Activated CD4-positive, alpha-beta T cell treated with anti-CD3 and anti-CD28 coated beads, Interleukin-2, amount 10 ng/mL, durations not matched to agents 7 days and 5 days (primary cell): ENCODE measurements at places on chromosomes 16 and 17. TPM values are rescaled to one million over a fixed set of nuclear protein-coding genes. Genes with fewer than 3 reads are reported as not detected.

- no peaks in the 10 kb centered on the region for H3K27me3 ChIP-seq
- no peak for DNase-seq
- H3K4me1 ChIP-seq = peaks cover 48% of the 10 kb centered on the region
Observed at GRCh38 chr16:57123216-57123973, 31.0 kb downstream of the CPNE2 start.

- no peak overlapping the region for H3K4me3 ChIP-seq
- no peak for DNase-seq
- H3K36me3 ChIP-seq = no peaks in the 10 kb centered on the region
- no peaks in the 10 kb centered on the region for H3K27me3 ChIP-seq
- no peak overlapping the region for H3K27ac ChIP-seq
Observed at GRCh38 chr16:82111944-82112343, 58.1 kb downstream of the MPHOSPH6 start.

GRCh38 chr16:2825049-2825742, 4.9 kb upstream of the ZG16B start:
- no peak overlapping the region for H3K4me3 ChIP-seq
- H3K27ac ChIP-seq = no peak overlapping the region
- peaks cover 4% of the 10 kb centered on the region for H3K27me3 ChIP-seq
- H3K36me3 ChIP-seq = no peaks in the 10 kb centered on the region

DNA sequence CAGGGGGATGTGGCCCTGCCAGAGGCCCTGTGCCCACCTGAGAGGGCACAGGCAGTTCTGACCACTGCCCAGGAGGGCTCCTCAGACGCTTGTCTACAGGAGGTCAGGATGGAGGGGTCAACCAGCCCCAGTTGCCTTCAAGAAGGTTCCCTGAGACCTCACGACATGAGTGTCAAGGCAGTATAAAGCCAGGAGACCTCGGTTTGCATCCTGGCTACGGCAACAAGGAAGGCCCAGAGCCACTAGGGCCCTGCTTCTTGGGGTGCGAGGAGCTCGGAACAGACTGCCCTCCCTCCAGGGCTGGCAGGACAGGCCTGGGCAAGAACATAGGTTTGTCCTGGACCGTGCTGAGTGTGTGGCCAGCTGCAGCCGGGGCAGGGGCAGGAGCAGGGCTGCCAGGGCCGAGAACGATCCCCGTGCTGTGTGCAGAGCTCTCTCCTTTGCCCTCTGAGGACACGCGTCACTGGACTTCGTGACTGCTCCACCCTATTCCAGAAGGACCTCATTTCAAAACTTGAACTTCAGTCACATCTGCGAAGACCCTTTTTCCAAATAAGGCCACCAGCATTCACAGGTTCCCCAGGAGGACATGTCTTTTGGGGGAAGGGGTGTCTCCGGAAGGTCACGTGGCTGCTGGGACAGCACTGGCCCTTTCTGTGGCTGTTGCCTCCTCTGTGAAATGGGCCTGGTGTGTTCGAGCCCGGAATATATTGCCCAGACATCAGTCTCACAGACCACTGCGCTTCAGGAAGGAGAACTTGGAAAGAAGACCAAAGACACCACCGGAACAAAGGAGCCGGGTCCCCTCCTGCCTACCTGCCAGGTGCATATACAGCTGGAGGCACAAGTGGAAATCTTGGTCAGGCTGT, 27.7 kb downstream of the SLC7A5 start:
- DNase-seq = no peak
- H3K27ac ChIP-seq = peak overlapping the region; percentile 31
- peaks cover 14% of the 10 kb centered on the region for H3K4me1 ChIP-seq
- no peaks in the 10 kb centered on the region for H3K27me3 ChIP-seq

GRCh38 chr17:70369391-70369790, 200.1 kb downstream of the KCNJ2 start:
- H3K27ac ChIP-seq = no peak overlapping the region
- no peaks in the 10 kb centered on the region for H3K36me3 ChIP-seq

GRCh38 chr16:84088695-84089395, 27.9 kb downstream of the MBTPS1 start:
- H3K4me3 ChIP-seq = no peak overlapping the region
- H3K27ac ChIP-seq = peak overlapping the region; percentile 52
- no peaks in the 10 kb centered on the region for H3K27me3 ChIP-seq
- peaks cover 49% of the 10 kb centered on the region for H3K36me3 ChIP-seq
- peak; percentile 76 for DNase-seq

DNA sequence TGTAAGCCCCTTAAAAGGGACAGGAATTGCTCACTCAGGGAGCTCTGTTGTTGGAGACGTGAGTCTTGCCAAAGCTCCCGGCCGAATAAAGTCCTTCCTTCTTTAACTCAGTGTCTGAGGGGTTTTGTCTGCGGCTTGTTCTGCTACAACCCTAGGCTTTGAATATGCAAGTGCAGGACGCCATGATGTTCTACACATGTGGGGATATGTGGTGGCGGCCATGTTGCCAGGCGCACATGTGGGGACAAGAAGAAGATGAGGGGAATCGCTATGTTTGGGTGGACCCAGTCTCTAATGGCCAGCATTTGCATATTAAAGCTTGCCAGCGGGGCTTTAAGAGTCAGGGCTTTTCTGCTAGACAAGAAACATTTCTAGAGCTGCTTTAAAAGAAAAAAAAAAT, 96.8 kb upstream of the CA10 start:
- no peaks in the 10 kb centered on the region for H3K4me1 ChIP-seq
- no peaks in the 10 kb centered on the region for H3K27me3 ChIP-seq
- no peak overlapping the region for H3K4me3 ChIP-seq
- no peaks in the 10 kb centered on the region for H3K36me3 ChIP-seq
- no peak for DNase-seq
- no peak overlapping the region for H3K27ac ChIP-seq

DNA sequence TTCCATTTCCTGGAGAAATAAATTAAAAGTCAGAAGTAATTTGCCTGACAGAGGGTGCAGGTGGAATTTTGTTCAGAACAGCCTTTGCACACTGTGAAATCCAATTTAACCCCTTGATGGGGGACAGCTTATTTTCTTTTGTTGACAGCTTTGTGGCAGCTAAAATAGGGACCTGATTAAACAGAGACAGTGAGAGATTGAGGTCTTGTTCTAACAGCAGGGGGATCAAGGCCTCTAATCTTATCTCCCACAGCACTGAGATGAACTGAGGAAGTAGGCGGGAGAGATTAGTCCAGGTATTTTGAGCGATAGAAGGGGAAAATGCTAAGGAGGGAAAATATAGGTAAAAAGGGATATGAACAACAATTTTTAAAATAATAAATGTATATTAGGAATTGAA, 1491.4 kb upstream of the GOT2 start:
- H3K4me1 ChIP-seq = no peaks in the 10 kb centered on the region
- H3K27me3 ChIP-seq = no peaks in the 10 kb centered on the region
- no peak overlapping the region for H3K4me3 ChIP-seq
- H3K27ac ChIP-seq = no peak overlapping the region
- no peaks in the 10 kb centered on the region for H3K36me3 ChIP-seq

- H3K4me1 ChIP-seq = peaks cover 32% of the 10 kb centered on the region
- no peaks in the 10 kb centered on the region for H3K27me3 ChIP-seq
- H3K4me3 ChIP-seq = peak overlapping the region; percentile 60
- peaks cover 10% of the 10 kb centered on the region for H3K36me3 ChIP-seq
Observed at GRCh38 chr16:88854306-88855111, 2.2 kb downstream of the GALNS start.

DNA sequence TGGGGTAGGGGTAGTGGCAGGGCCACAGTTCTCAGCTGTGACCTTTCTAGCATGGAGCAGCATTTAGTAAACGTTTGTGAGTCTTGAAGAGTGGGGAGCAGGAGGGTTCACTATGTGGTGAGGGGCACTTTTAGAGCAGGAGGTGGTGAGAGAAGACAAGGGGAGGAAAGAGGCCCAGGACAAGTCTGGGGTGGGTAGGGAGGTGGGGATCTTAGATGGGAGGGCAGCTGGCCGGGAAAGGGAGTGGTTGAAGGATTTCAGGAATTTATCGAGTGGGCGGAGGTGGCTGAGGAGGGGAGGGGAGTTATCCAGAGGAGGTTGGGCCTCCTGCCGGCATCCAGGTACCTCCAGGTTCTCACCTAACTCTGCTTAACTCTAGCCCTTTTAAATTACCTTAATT, 1.9 kb downstream of the CLEC16A start:
- H3K36me3 ChIP-seq = peaks cover 2% of the 10 kb centered on the region
- DNase-seq = no peak
- no peak overlapping the region for H3K27ac ChIP-seq
- H3K4me1 ChIP-seq = peaks cover 68% of the 10 kb centered on the region

TUBB3 gene
- total RNA-seq = 1.1 TPM

GRCh38 chr16:711548-712320, 3.2 kb upstream of the METRN start:
- peaks cover 8% of the 10 kb centered on the region for H3K4me1 ChIP-seq
- no peak overlapping the region for H3K4me3 ChIP-seq
- peak; percentile 78 for DNase-seq
- no peaks in the 10 kb centered on the region for H3K36me3 ChIP-seq

SLC7A5 gene
- total RNA-seq = 77.1 TPM

DNA sequence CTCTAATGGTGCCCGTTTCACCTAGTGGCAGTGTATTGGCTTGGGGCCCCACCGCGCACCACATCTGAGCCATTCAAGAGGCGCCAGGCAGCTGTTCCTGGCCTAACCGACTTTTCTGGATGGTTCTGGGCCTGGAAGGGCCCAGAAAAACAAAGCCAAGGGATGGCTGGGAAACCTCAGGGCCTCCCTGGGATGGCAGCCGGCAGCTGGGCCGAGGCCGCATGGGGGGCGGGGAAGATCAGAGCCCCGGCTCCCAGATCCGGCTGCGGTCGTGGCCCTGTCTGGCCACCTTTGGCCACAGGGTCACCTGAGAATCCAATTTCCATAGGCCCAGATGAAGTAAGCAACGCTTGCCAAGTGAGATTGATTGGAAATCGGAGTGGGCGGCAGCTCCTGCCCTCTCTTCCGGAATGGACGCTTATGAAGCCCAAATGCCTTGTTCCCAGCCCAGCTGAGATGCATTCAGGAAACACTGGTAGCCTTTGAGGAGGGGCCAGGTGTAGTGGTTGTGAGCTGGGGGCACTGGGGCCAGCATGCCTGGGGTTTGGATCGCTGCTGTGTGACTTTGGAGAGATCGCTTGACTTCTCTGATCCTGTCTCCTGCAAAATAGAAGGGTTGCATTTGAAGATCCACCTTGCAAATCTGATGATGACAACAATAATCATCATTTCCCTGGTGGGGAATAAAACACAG, 163.8 kb upstream of the GSE1 start:
- peaks cover 22% of the 10 kb centered on the region for H3K4me1 ChIP-seq
- H3K36me3 ChIP-seq = no peaks in the 10 kb centered on the region
- H3K27ac ChIP-seq = peak overlapping the region; percentile 79

OR1G1 gene
- not detected for total RNA-seq

HNF1B gene
- not detected for total RNA-seq

DNA sequence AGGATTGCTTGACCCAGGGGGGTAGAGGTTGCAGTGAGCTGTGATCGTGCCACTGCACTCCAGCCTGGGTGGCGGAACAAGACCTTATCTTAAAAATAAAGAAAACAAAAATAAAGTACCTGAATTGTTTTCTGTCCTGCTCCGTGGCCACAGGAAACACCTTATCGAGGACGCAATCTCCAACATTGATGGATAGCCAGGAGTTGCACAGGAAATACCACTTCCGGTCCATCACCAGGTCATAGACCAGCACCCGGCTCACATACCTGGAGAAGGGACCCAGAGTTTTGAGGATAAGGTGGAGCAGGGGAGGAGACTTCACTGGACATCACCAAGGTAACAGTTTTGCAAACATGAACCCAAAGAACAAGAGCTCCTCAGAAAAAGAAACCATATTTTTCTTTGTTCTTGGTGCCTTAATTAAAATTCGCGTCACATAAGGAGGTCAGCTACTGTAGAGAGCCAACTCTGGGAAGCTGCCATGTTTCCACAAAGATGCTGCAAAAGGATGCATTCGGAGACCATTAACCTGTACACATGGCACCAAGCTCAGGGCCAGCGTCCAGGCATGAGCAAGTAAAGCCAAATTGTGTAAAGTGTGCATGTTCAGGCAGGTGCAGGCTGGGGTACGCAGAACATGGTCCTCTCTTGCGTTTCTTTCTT, 55.6 kb upstream of the GCSH start:
- H3K4me3 ChIP-seq = no peak overlapping the region
- no peak overlapping the region for H3K27ac ChIP-seq
- DNase-seq = no peak
- no peaks in the 10 kb centered on the region for H3K4me1 ChIP-seq
- no peaks in the 10 kb centered on the region for H3K27me3 ChIP-seq
- no peaks in the 10 kb centered on the region for H3K36me3 ChIP-seq

GRCh38 chr16:8905168-8905762, 23.1 kb downstream of the LITAFD start:
- H3K4me3 ChIP-seq = no peak overlapping the region
- peaks cover 26% of the 10 kb centered on the region for H3K4me1 ChIP-seq
- no peaks in the 10 kb centered on the region for H3K27me3 ChIP-seq
- H3K27ac ChIP-seq = peak overlapping the region; percentile 12
- peaks cover 78% of the 10 kb centered on the region for H3K36me3 ChIP-seq
- peak; percentile 49 for DNase-seq

DNA sequence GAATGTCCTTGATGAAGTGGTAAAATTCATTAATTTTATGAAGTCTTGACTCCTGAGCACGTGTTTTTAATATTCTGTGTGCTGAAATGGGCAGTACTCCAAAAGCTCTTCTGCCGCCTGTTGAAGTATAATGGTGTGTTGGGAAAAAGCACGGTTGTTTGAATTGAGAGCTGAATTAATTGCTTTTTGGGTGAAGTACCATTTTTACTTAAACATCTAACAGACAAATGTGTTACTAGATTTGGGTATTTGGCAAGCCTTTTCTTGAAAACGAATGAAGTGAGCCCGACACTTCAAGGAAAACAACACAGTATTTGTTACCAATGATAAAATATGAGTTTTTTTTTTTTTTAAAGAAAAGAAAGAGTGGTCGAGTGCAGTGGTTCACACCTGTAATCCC, 22.5 kb downstream of the WWP2 start:
- H3K4me3 ChIP-seq = no peak overlapping the region
- peaks cover 5% of the 10 kb centered on the region for H3K4me1 ChIP-seq
- no peak overlapping the region for H3K27ac ChIP-seq
- DNase-seq = no peak

DNA sequence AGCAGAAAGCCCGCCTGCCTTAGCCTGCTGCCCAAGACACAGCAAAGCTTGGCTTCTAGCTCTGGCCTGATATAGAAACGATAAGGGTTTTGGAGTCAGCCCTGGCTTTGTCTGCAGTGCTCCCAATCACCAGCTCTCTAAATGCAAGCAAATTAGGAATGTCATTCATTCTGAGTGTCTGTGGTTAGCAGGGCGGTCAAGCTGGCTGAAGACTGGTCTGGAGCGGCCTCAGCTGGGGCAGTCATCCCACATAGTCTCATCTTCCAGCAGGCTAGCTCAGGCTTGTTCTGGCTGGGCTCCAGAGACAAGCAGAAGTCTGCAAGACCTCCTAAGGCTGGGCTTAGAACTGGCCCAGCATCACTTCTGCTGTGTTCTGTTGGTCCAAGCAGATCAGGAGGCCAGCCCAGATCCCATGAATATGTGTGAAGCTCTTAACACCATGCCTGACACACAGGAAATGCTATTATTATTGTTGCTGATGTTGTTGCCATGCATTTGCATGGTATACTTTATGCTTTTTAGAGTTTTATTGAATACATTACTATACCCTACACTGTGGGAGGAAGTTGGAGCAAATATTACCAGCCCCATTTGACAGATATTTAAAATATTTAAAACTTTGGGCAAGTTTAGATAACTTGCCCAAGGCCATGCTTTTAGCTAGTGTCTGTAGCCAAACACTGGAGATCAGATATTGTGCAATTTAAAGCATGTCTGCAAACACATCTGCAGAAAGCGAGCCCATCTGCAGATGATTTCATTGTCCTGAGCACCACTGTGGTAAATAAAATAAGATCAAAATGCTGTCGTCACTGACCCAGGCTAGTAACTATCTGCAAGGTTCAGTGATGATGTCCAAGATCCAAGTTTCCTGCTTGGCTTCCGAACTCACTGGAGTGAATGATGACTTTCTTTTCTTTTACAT, 24.8 kb downstream of the TMC7 start:
- no peak overlapping the region for H3K27ac ChIP-seq
- no peak for DNase-seq
- H3K4me1 ChIP-seq = no peaks in the 10 kb centered on the region
- H3K36me3 ChIP-seq = no peaks in the 10 kb centered on the region
